IMR-90 (cell line): ENCODE measurements at places on chromosomes 6 and 20. TPM values are rescaled to one million over a fixed set of nuclear protein-coding genes. Genes with fewer than 3 reads are reported as not detected.
A peak's percentile ranks its signal among the peaks of the same experiment; 100 is the strongest.

Gene NKX2-4
- not detected in 2 replicates for total RNA-seq

Gene B4GALT5
- 11.3 and 13.9 TPM in 2 replicates for total RNA-seq

Gene VGLL2
- total RNA-seq = not detected in 2 replicates

Gene MYT1
- not detected in 2 replicates for total RNA-seq

Gene CRISP2
- total RNA-seq = not detected in 2 replicates

Gene BPIFB4
- total RNA-seq = not detected in 2 replicates

Gene GSTA4
- total RNA-seq = 26.9 and 35.8 TPM in 2 replicates

Gene CST4
- total RNA-seq = not detected in 2 replicates

DNA sequence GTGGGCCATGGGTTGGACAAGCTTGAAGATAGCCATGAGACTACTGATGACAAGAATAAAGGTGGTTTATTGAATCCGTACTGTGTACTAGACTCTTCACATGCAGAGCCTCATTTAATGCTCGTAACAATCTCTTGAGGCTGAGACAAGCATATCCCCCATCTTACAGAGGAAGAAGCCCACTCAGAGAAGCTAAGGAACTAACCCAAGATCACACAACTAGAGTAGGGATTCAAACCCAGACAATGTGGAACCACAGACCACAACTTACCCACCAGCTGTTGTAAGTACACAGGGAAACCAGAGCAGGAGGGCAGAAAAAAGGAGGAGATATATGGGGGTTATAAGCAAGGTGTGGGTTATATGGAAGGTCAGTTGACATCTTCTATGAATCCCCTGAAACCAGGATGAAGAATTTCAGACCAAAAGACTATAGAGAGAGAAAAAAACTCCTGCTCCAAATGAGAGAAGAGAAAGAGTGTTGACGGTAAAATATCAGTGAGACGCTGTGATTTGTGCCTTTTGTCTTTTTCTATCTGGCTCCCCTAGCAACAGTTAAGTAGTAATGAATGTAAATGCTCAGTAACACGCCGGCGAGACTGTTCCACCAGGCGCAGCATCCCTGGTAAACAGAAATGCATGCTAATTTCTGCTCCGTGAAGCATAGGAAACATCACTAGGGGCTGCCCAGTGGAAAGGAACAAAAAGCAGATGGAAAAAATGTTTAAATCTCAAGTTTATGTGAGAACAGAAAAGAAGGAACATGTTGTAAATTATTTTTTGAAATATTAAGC lies 80.1 kb upstream of the SLC22A16 start:
- H3K27me3 ChIP-seq = no peaks in the 10 kb centered on the region; the same call in 1 of the 2 replicates
- no peaks in the 10 kb centered on the region for H3K36me3 ChIP-seq
- no peak for DNase-seq

DNA sequence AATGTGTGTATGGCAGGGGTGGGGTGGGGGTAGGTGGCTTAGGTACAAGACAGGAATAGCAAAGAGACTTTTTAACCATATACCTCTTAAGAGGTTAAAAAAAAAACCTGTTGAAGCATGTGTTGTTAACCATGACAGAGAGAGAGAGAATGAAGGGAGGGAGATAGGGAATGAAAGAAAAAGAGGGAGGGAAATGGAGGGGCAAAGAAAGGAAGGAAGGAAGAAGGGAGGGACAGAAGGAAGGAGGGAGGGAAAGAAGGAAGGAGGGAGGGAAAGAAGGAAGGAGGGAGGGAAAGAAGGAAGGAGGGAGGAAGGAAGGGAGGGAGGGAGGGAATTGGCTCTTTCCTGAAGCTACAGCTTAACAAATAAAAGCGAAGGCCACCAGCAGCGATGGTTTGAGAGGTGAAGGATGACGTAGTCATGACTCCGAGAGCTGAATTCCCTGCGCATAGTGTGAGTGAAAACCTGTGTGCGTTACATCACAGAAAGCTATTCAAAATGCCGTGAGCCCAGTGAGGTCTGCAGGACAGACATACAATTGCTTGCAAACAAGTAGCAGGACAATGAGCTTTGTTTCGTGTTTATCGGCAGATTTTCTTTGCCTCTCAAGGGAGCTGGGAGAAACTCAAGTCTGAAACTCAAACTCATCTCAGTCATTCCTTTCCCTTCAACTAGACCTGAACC lies 88.6 kb upstream of the NEDD9 start:
- H3K4me3 ChIP-seq = no peak overlapping the region
- H3K27me3 ChIP-seq = no peaks in the 10 kb centered on the region
- H3K36me3 ChIP-seq = no peaks in the 10 kb centered on the region
- no peak for DNase-seq
- no peak overlapping the region for H3K27ac ChIP-seq

DNA sequence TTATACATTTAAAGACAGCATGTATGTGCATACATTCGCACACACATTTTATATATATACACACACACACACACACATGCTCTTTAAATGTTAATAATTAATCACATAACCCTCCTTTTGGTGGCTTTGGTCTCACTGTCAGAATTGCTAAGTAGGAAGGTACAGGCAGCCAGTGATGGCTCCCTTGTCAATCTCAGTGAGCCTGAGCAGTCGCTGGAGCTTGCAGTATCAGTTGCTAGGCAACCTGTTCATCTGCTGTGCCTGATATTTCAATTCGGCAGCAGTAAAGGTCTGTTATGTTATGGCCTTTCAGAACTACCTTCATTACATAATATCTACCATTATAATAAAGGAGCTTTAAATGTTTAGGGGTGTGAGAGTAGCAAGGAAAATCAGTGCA lies 374.3 kb downstream of the LMBRD1 start:
- H3K4me3 ChIP-seq = no peak overlapping the region
- H3K27me3 ChIP-seq = no peaks in the 10 kb centered on the region
- DNase-seq = no peak
- H3K27ac ChIP-seq = no peak overlapping the region
- no peaks in the 10 kb centered on the region for H3K4me1 ChIP-seq

DNA sequence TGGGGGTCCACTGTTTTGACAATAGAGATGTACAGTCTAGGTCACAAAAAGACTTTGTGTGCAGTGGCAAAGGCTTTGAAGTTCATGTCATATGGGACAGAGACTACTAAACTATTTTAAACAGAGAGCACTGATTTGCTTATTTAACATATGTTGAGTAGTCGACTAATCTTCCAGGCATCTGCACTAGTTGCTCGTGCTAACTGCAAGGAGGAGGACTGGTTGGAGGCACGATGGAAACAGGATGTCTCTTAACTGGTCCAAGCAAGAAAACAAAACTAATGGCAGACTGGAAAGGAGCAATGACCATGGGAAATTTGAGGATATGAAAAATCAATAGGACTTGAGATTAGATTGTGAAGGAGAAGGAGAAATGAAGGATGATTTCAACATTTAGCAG lies 28.5 kb upstream of the ERVFRD-1 start:
- no peaks in the 10 kb centered on the region for H3K27me3 ChIP-seq
- peak; percentile 81 for DNase-seq
- peak overlapping the region; percentile 87; the same call in 1 of the 2 replicates for H3K27ac ChIP-seq

DNA sequence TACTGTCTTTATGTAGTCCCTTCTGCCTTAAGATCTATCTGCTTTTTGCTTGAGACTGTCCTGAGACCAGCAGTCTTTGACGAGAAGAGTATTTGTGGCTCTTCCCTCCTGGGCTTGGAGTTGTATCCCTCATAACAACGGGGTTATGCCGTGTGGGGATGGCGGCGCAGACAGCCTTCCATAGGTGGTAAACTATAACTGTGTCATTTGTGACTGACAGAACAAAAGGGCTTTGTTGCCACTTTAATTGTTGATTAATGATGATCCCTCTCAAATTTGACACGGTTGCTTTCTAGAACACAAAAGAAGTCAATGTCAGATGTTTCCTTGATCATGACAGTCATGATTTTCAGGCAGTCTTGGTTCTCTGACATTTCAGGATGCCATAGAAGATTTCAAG lies 196.6 kb downstream of the JARID2 start:
- H3K27me3 ChIP-seq = no peaks in the 10 kb centered on the region
- H3K36me3 ChIP-seq = no peaks in the 10 kb centered on the region
- no peak for DNase-seq
- no peak overlapping the region for H3K27ac ChIP-seq
- H3K4me1 ChIP-seq = peaks cover 19% of the 10 kb centered on the region
- no peak overlapping the region for H3K4me3 ChIP-seq

- no peaks in the 10 kb centered on the region for H3K36me3 ChIP-seq
- peak; percentile 34 for DNase-seq
- H3K27me3 ChIP-seq = no peaks in the 10 kb centered on the region
- peak overlapping the region; percentile 85 for H3K27ac ChIP-seq
Observed at GRCh38 chr6:31400467-31401289, 2.7 kb upstream of the MICA start.

DNA sequence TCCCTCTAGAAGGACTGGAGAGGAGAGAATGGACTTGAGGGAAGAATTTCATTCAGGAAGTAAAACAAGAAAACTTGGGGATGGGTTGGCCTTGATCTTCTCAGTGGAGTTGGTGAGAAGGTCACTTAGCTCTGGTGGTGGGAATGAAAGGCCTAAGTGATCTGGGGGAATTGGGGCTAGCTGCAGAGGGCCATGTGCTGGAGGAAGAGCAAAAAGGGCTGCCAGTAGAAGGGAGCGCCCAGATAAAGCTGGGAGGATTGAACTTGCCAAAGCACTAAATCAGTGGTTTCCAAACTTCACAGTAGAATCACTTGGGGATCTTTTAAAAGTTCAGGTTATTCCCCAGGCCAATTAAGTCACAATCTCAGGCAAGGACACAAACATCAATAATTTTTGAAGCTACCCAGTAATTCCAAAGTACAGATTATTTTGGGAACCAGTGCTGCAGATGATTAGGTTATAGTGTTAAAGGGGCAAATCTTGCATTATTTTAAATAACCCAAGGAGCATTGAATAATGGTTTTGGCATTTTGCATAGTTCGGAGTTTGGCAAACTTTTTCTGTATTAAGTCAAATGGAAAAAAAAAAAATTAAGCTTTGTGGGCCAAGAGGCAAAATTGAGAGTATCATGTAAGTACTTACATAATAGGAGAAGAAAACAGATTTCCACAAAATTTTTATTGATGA lies 36.5 kb upstream of the RFPL4B start:
- H3K27ac ChIP-seq = no peak overlapping the region
- peaks cover 5% of the 10 kb centered on the region; the same call in 1 of the 2 replicates for H3K4me1 ChIP-seq
- no peaks in the 10 kb centered on the region for H3K27me3 ChIP-seq
- H3K36me3 ChIP-seq = no peaks in the 10 kb centered on the region

DNA sequence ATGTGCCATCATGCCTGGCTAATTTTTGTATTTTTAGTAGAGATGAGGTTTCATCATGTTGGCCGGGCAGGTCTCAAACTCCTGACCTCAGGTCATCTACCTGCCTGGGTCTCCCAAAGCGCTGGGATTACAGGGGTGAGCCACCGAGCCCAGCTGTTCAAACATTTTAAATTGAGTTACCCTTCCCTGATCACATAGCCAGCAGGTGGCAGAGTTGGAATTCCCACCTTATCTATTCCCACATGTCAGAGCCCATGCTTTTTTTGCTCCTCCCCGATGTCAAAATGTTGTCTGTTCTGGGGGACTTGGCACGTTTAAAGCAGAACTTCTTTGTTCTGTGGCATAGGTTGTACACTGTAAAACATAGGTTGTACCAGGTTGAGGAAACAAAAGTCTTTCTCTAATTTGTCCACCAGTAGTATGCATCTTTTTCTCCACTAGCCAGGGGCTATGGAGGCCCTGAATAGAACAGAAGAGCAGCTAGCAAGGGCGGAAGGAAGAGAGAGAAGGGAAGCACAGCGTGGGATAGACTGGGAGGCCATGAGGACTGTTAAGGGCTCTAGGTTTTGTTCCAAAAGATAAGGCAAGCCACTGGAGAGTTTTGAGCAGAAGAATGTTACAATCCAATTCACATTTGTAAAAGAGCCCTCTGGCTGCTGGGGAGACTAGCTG lies 7.3 kb upstream of the LBP start:
- H3K36me3 ChIP-seq = no peaks in the 10 kb centered on the region
- H3K4me1 ChIP-seq = peaks cover 2% of the 10 kb centered on the region; the same call in 1 of the 2 replicates
- H3K27ac ChIP-seq = no peak overlapping the region
- no peak for DNase-seq
- no peak overlapping the region for H3K4me3 ChIP-seq

DNA sequence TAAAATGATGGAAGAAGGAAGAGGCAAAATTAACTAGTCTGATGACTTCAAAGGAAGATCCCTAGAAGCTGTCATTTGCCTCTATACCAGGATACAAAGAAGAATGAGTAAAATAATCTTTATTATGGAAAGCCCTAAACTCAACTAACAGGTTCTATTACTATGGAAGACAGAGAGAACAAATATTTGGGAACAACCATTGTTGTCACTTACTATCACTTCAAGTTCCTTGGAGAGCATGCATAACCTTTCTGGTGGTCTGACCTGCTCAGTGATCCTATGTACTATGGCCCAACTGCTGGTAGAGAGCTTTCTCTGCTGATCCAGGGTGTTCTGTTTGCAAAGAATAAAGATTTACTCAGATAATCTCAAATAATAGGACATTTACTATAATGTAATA lies 62.8 kb upstream of the TASP1 start:
- H3K4me1 ChIP-seq = no peaks in the 10 kb centered on the region
- no peak overlapping the region for H3K27ac ChIP-seq
- H3K36me3 ChIP-seq = no peaks in the 10 kb centered on the region
- H3K4me3 ChIP-seq = no peak overlapping the region
